Naive thymus-derived CD8-positive, alpha-beta T cell (primary cell): ENCODE measurements at places on chromosomes 3 and 15. TPM values are rescaled to one million over a fixed set of nuclear protein-coding genes. Genes with fewer than 3 reads are reported as not detected.

Gene KBTBD12
- not detected for total RNA-seq

DNA sequence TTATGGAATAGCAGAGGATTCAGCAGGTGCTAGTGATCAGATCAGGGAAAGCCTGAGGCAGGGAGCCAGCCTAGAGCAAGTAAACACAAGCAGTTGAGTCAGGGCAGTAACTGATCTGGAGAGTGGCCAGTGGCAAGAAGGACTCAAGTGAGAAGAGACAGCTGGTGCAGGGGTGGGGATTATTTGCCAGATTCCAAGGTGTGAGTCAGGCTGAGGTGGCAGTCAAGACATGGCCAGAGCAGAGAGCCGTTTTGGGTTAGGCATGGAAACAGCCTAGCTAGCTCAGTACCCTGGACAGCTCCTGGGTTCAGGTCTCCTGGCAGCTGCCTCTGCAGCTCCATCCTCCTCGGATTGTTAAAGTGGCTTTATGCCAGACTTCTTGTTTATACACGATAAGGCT, 281.9 kb upstream of the ONECUT1 start:
- no peak overlapping the region for H3K4me3 ChIP-seq
- peaks cover 10% of the 10 kb centered on the region for H3K27me3 ChIP-seq
- no peaks in the 10 kb centered on the region for H3K36me3 ChIP-seq
- no peak overlapping the region for H3K27ac ChIP-seq
- no peak for DNase-seq

Gene PLCH1
- not detected for total RNA-seq

Gene PTX3
- 0.71 TPM for total RNA-seq

- H3K27me3 ChIP-seq, result no peaks in the 10 kb centered on the region
- H3K27ac ChIP-seq, result no peak overlapping the region
- no peaks in the 10 kb centered on the region for H3K36me3 ChIP-seq
- peaks cover 7% of the 10 kb centered on the region for H3K4me1 ChIP-seq
- DNase-seq, result no peak
Observed at GRCh38 chr15:91965501-91966193, 112.1 kb downstream of the SLCO3A1 start.
